ENCODE measurements at places on chromosomes 16 and 17.

GRCh38 chr16:68422396-68422960 is 25.8 kb downstream of the SMPD3 start:
- no peak for DNase-seq

GRCh38 chr16:89094252-89094879 is 714 bp downstream of the ACSF3 start:
- DNase-seq: peak; percentile 33

GRCh38 chr16:46629331-46630219 is 8.4 kb upstream of the SHCBP1 start:
- no peak for DNase-seq

- no peak for DNase-seq
Measured at GRCh38 chr17:48487221-48487620, 43.6 kb downstream of the HOXB1 start.

DNA sequence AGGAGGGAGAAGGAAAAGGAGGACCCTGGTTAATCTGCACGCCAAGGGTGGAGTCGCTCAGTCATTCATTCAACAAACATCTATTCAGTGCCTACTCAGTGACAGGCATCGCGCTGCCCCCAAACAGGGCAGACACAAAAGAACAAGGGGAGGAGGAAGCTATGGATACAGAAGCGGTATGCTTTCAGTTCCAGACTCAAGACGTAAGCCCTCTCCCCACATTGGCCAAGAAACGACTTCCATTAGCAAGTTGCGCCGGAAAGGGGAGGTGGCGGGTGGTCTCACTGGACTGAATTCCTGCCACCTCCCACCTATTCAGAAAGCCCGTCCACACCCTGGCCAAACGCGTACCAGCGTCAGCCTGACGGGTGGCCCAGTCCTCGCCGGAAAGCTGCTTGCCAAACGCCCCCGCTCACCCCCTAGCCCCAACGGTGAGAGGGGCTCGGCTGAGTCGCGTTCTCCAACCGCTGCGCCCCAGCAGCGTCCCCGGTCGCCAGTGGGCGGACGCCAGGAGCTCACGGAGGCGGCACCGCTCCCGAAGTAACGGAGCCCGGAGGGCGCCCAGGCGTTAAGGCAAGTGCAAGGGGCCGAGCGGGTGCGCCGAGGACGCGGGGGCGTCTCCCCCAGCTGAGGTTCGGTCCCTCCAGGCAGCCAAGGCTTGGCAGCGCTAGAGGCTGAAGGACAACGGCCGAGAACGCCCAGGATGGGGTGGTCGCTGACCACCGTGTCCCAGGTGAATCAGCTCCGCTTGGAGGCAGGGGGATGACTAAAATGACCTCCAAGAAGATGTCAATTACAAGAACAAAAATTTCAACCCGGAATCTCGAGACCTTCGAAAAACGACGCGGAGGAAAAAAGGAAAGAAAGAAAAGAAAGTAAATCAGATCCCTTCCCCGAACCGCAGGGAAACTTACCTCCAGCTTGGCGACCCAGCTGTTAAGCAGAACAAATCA is 470.7 kb downstream of the SOX9 start:
- no peak for DNase-seq

GRCh38 chr16:56306690-56307533 is 115.6 kb downstream of the GNAO1 start:
- DNase-seq: no peak

- DNase-seq: no peak
Measured at GRCh38 chr17:12549499-12550041, 116.1 kb upstream of the MYOCD start.

DNA sequence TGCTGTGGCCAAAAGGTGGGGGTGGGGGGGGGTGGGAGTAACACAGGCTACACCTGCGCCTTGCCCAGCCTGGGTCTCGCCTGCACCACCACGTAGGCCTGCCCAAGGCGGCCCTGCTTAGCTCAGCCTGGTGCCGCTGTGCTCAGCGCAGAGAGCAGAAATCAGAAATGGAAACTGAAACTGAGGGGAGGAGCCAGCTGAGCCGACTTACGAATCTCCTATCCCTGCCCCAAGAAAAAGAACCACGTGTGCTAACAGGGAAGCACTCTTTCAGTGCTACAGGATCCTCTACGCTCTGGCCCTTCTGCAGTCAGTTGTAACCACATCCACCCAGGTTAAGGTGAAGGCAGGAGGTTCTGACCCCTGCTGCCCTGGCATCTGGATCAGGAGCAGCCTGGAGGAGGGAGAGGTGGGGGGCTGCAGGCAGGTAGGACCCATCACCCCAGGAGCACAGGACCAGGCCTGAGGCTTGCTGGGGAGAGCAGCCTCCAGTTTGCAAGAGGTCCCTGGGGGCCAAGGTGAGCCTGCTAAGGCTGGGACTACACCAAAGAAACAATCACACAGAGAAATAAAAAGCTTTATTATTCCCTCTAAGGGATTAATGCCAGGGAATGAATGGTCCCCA is at the start of gene DHX58:
Gene DHX58 (minus strand): TSS at position 163 of the 625 bp plus-strand sequence. CDS start 822 bp downstream, outside the sequence.
- DNase-seq: peak; percentile 75

DNA sequence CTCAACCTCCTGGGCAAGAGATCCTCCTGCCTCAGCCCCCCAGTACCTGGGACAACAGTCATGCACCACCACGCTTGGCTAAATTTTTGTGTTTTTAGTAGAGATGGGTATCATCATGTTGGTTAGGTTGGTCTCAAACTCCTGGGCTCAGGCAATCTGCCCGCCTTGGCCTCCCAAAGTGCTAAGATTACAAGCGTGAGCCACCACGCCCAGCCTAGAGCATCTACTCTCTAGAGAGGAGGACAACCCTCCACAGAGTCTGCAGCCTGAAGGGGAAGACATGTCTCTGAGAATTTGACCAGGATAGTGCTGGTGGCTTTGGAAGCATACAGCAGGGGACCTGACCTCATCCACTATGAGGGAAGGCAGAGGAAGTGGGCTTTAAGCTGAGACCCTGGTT is 4.7 kb upstream of the GRB2 start:
- no peak for DNase-seq

DNA sequence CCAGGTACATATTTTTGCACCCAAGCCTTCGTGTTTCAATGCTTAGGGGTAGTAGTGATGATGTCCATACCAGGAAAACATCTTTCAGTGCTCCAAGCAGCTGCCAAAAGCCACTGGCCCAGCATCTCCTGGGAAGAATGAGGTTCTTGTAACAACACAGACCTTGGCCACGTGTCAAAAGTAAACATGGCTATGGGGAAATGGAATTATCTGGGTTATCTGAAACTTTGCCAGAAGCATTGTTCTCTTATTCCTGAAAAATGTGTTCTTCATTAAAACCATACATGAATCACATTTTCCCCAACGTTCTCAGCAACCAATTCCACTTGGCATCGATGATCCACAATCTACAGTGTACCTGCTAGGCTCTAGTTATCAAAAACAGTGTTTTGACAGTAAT is 524.2 kb upstream of the EEF2KMT start:
- DNase-seq: no peak

- DNase-seq: no peak
Measured at GRCh38 chr16:81319221-81319912, 4.6 kb downstream of the GAN start.

- no peak for DNase-seq
Measured at GRCh38 chr16:79288066-79288465, 312.5 kb downstream of the MAF start.

GRCh38 chr17:68006797-68007196 is 10.5 kb upstream of the C17orf58 start:
- DNase-seq: no peak

- no peak for DNase-seq
Measured at GRCh38 chr16:50096791-50097190, 31.0 kb downstream of the HEATR3 start.

GRCh38 chr16:978403-978802 is 3.2 kb upstream of the SOX8 start:
- no peak for DNase-seq

DNA sequence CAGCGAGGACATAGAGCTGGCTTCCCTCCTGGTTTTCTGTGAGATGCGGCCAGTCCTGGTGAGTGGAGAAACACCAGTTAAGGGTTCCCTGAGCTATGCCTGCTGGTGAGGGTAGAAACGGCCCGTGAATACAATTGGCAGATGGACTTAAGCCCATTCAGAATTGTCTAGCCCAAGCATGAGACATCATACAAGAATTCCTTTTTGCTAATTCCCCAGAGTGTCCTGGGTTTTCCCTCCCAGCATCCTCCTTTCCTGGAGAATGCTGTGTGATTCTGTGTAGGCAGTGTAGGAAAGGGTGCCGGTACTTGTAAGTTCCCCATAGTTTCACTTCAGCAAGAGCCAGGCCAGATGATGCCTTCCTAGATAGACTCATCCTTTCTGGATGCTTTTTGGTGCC is 65.1 kb downstream of the SDR42E1 start:
- no peak for DNase-seq

- no peak for DNase-seq
Measured at GRCh38 chr16:56883586-56883985, 18.6 kb downstream of the SLC12A3 start.

- no peak for DNase-seq
Measured at GRCh38 chr17:57941384-57942370, 13.5 kb downstream of the CUEDC1 start.

- DNase-seq: no peak
Measured at GRCh38 chr16:73793260-73793659, 503.4 kb upstream of the PSMD7 start.

DNA sequence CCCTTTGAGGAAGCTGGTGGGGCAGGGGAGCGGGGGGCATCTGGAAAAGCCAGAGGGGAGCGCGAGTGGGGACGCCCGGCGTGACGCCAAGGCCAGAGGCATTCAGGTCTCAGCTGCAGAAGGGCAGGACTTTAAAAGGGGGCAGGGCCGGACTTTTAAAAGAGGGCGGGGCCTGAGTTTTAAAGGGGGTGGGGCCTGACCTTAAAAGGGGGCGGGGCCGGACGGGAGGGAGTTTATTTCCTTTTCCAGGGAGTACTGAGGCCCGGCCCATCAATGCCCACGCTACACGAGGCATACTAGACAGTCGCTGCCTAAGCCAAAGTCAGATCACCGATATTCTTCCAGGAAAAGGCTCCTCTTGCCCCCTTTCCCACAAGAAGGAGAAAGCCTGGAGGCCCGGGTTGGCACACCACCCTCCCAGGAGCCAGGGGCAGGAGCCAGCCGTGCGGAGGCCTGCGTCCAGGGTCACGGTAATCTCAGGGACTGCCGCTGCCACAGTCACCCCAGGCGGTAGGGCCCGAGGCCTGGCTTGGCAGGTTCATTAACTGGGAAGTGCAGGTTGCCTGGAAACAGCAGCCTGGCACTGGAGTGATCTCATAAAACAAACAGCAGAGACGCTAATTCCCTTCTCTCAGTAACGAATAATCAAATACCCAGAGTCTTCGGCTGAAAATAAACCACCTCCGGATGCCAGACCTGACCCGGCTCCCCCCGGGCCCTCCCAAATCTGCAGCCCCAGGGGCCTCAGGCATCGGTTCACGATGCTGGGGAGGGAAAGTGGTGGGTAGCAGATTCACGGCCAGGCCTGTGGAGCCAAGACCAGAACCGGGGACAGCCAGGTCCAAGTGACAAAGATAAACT is 90.7 kb downstream of the TIMM22 start:
- peak; percentile 18 for DNase-seq

- no peak for DNase-seq
Measured at GRCh38 chr16:89111263-89111662, 17.6 kb downstream of the ACSF3 start.

DNA sequence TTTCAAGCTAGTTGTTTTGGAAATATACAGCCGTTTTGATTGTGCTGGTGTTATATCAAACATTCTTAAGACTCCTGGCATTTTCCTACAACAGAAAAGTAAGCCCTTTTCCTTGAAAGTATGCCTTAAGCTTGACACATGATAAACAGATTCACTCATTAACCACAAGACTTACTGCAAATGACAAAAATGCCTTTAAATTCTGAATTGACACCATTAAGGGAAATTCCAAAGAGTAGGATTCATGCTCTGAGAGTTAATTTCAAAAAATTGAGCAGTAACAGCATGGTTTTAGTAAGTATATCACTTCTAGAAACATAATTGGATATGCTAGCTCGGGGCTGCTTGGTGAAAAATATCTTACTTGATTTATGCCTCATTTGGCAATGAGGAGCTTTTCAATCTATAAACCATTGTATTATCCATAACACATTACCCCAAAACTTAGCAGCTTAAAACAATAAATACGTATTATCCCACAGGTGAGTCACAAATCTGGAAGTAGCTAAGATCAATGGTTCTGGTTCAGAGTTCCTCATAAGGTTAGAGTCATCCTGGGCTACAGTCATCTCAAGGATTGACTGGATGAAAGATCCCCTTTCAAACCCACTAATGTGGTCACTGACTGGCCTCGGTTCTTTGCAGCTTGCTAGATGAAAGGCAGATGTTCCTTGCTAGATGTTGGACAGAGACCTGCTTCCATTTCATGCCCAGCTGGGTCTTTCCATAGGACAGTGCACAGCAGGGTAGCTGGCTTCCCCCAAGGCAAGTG is 8.2 kb upstream of the PHAF1 start:
- DNase-seq: no peak

GRCh38 chr16:19735074-19735867 is 17.2 kb downstream of the IQCK start:
- no peak for DNase-seq

DNA sequence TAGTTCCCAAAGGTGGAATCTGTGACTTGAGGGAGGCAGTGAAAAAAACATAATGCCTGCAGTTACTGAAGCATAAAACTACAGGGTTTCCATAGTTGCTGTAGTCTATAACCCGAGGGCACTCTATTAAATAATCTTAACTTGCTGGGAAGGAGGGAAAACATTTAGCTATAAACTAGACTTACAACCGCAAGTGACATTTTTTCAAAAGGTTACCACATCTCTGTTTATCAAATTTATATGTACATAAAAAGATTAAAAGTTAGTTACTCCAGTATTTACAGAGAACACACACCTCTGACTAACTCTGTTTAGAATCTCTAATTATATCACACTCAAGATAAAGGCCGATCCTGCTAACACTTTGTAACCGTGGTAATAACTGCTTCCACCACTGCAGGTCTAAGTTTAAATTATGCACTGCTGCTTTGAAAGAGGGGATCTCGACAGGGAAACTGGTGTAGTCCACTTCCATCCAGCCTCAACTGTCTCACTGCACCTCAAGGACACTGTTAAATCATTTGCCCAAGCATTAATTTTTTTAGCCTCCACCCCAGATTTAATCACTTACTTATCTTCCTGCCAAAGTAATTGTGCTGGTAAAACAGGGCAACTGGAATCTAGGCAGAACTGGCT is 14.6 kb downstream of the KCNJ16 start:
- DNase-seq: no peak

- DNase-seq: no peak
Measured at GRCh38 chr17:72116661-72117521, 3.9 kb upstream of the SOX9 start.

DNA sequence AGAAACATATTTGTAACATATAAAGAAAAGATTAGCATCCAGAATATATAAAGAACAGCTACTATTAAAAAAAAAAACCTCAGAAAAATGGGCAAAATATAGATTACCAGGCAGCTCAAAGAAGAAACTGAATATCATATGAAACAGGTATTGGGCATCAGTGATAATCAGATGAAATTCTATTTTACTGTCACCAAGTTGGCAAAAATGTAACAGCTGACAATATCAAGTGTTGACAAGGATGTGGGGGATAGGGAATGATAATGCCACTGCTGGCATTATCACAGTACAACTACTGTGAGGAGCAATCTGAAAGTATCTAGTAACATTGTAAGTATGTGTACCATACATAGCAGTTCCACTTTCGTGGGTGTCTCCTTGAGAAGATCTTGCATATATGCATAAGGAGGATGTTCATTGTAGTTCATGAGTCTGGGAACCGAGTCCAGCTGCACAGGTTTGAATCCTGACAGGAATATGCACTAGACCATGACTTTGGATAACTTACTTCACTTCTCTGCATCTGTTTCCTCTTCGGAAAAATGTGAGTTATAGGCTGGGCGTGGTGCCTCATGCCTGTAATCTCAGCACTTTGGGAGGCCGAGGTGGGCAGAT is 50.3 kb downstream of the LCMT1 start:
- DNase-seq: no peak
